ENCODE measurements at places on chromosomes 2 and 18. TPM values are rescaled to one million over a fixed set of nuclear protein-coding genes. Genes with fewer than 3 reads are reported as not detected.
A peak's percentile ranks its signal among the peaks of the same experiment; 100 is the strongest.

GRCh38 chr2:221708902-221709301, 136.8 kb upstream of the EPHA4 start:
- DNase-seq: no peak

GRCh38 chr2:205609113-205609512, 73.2 kb upstream of the NRP2 start:
- DNase-seq: no peak

DNA sequence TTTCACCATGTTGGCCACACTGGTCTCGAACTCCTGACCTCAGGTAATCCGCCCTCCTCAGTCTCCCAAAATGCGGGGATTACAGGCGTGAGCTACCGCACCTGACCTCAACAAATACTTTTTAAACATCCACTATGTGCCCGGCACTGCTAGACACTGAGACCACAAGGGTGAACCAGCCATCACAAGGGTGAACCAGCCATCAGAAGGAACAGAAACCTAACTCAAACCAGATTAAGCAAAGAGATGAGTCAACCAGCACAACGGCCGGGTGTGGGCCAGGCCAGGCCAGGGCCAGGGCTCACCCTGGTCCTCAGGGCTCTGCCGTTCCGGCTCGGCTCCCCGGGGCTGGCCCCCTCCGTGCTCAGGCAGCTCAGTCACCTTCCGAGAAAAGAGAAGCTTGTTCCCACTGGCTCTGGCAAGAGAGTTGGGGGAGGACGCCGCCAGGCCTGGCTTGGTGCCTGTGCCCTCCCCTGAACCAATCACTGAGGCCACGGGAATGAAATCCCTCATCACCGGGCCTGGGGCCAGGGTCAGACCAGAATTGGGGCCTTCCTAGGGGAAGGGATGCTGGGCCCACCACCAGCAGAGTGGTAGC, 4.4 kb downstream of the TEX44 start:
- peak; percentile 88 for DNase-seq

- DNase-seq: no peak
Observed at GRCh38 chr2:218991674-218992168, 1.5 kb downstream of the CRYBA2 start.

DNA sequence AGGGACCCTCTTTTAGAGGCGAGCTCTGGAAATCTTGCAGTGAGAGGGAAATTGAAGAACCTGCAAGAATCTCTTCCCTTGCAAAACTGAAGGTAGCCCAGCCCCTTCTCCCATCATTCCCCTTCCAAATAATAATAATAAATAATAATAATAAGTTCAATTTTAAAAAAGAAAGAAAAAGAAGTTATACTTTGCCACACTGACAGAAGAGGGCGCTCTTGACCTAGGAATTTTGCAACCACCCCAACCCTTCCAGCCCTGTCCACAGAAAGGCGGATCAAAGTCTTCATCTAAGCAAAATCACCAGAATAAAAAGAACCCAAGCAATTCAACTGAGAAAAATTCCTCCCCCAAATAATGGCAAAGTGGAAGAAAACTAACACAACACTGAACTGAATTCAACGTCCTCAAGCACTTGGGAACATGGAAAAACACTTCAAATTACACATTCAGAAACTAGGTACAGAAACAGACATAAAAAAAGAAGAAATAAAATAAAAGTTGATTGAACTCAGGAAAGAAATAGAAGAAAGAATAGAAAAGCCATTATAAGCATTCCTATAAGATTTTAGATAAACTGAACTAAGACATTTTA, 98.9 kb upstream of the GLS start:
- peak; percentile 43 for DNase-seq

GRCh38 chr2:202542142-202542541, 92.6 kb upstream of the FAM117B start:
- DNase-seq: no peak

DNA sequence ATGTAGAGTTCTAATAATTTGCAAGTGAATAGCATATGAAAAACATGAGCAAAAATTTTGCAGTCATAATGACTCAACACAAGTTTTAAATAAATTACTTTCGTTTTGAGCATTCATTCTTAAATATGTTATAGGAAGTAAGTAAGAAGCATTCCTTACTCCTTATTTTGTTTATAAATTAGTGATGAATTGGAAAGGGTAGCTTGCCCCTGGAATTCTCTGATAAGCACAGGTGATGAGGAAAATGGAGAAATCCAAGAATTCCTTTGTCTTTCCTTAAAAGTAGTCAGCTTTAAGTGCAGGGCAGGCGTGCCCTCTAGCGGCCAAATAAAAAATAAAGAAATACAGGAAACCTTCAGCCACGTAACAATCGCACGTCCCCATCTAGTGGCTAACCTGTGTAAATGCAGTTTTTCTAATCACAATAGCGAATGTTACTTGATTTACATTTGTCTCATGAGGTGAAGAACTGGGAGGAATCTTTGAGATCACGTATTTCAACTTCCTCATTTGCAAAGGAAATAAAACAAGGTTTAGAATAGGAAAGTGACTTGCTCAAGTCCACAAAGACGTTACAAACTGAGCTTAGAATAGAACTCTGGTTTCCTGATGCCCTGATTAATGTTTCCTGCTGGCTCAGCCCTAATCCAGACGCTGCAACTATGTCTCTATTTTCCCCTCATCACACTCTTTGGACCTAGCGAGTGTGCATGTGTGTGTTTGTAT, 47.2 kb upstream of the ZNG1B start:
- DNase-seq: no peak

- DNase-seq: no peak
Observed at GRCh38 chr18:49023271-49023937, 72.6 kb upstream of the SMAD7 start.

GRCh38 chr2:120736202-120736623, 545 bp downstream of the GLI2 start:
- peak; percentile 15 for DNase-seq

GRCh38 chr2:102698369-102699111, 63.3 kb upstream of the TMEM182 start:
- no peak for DNase-seq

- DNase-seq: no peak
Observed at GRCh38 chr18:49591271-49591670, 29.4 kb downstream of the LIPG start.

DNA sequence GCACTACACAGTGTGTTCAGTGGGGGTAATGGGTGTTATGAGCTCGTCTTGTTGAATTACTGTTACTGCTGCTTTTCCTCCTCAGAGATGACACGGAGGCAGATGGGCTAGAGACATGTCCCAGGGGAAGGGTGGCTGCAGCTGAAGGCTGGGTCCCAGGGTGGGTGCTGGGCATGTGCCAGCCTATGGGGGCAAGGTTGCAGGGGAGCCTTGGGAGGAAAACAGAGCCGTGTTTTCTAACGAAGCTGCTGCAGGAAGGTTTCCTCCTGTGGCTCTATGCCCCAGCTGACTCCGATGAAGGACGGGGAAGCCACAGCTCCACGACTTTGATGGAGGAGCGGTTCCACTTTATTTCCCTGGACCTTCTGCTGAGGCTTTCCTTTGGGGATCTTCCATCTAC, 42.4 kb downstream of the ASB18 start:
- DNase-seq: no peak

DNA sequence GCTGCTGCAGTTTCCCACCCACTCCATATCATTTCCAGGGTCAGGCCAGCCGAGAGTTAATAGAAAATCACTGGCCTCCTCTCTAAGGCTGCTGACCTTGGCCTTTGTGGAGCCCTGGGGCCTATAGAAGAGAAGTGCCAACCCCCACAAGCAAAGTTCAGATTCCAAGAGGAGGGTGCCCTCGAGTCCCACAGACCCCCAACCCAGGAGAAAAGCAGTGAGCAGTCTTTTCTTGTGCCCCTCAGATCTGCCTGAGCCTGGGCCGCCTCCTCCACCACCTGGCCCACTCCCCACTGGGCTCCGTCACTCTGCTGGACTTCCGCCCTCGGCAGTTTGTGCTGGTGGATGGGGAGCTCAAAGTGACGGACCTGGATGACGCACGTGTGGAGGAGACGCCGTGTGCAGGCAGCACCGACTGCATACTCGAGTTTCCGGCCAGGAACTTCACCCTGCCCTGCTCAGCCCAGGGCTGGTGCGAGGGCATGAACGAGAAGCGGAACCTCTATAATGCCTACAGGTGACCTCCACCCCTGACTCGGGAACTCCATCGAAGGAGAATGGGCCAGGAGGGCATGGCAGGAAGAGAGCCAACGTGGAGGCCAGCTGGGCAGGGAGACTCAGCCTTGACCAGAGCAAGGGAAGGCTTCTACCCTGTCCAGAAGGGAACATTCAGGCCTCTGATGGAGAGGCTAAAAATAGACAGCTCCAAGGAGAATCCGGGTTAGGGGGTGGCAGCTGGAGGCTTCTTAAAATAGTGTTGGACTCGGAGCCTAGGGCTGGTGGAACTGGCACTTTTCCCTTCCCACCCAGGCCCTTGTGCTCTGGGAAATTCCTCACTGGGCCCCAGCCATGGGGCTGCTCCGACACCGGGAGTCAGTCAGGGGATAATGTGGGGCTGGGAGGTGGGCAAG, 6.2 kb downstream of the PKDCC start:
- peak; percentile 71 for DNase-seq

Gene LIMS1
- 58.8 TPM for total RNA-seq

Gene FSIP2
- total RNA-seq: 0.40 TPM

Gene SLC39A6
- total RNA-seq: 24.2 TPM

Gene PARD3B
- total RNA-seq: 22.2 TPM

Gene MRO
- 0.71 TPM for total RNA-seq

Gene LANCL1
- 20.4 TPM for total RNA-seq

Gene HOXD3
- not detected for total RNA-seq

Gene DSG1
- total RNA-seq: not detected

Gene ANKRD23
- total RNA-seq: 2.4 TPM

Gene CIB4
- not detected for total RNA-seq
